ENCODE measurements at places on chromosomes 3 and 15. TPM values are rescaled to one million over a fixed set of nuclear protein-coding genes. Genes with fewer than 3 reads are reported as not detected.

GRCh38 chr15:79130535-79131130 is 40.1 kb upstream of the RASGRF1 start:
- DNase-seq, result no peak

DNA sequence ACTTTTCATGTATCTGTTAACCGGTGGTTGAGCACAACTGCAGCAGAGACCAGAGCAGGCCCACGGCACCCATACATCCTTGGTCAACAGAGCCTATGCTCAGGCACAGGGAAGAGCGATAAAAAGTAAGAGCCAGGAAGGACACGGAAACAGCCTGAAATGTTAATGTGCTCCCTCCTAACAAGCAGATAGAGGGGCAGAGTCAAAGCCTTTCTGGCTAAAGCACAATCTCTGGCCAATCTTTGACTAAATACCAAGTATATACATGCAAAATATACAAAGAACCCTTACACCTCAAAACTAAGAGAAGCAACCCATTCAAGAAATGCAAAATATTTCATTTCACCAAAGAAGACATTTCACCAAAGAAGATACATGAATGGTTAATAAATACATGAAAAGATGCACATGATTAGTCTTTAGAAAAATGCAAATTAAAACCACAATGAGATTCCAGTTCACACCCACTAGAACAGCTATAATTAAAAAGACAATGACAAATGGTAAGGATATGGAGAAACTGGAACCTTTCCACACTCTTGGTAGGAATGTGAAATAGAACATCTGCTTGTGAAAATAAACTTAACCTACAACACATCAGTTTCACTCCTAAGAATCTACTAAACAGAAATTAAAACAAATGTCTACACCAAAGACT is 88.0 kb downstream of the OSBPL10 start:
- no peak for DNase-seq

NPAP1 gene
- not detected for total RNA-seq

GRCh38 chr3:48276911-48277641 is 36.2 kb downstream of the ZNF589 start:
- no peak for DNase-seq

Measured in RPMI7951 (cell line).